ENCODE measurements at places on chromosomes 16 and 17. TPM values are rescaled to one million over a fixed set of nuclear protein-coding genes. Genes with fewer than 3 reads are reported as not detected.
A peak's percentile ranks its signal among the peaks of the same experiment; 100 is the strongest.

Gene SLC5A11
- total RNA-seq = not detected

Gene GLTPD2
- total RNA-seq = not detected

Gene CX3CL1
- total RNA-seq = 6.0 TPM

DNA sequence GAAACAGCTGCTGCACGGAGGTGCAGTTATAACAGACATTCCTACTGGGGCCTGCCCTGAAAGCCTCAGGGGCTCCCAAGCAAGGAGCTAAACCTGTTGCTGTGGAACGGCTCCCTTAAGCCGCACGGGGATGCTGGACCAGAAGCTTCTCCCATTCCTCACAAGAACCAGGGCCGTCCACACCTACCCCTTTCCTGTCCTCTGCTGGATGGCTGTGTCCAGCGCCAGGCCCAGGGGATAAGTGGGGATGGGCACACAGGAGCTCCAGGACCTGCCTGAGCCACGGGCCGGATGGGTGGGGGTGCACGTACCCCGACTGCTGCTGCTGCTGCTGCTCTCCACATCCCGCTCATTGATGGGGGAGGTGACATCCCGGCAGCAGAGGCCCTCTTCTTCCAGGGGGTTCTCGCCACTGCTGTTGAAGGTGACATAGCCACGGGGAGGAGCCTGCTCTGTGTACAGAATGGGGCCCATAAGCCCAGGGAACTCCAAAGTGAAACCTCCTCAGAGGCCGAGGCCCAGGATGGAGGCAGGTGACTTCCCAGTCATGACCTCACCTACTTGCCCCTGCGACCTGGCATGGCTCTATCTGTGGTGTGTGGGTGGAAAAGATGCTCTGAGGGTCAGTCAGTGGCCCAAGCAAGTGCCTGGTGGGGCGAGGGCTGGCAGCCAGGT, 8.6 kb downstream of the NUDT16L1 start:
- peaks cover 10% of the 10 kb centered on the region for H3K36me3 ChIP-seq
- no peak overlapping the region for H3K27ac ChIP-seq
- no peak for DNase-seq
- no peaks in the 10 kb centered on the region for H3K4me1 ChIP-seq

DNA sequence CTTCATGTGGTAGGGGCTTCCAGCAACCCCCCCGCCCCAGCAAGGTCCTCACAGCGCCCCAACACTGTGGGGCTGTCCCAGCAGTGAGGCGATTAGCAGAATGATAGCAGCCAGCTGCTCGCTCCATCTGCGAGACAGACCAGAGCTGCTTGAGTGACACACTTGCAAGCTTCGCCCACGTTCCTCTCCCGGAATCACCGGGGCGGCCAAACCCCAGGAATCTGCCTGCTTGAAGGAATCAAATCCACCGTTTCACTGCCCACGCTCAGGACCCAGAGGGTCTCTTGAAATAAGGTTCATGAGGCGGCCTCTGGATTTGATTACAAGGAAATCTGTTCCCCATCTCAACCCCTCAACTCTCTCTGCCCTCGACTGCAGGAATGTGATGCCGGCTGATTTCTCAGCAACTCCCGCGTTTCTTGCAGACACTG, 356.0 kb downstream of the C16orf95 start:
- DNase-seq = no peak
- H3K4me1 ChIP-seq = peaks cover 55% of the 10 kb centered on the region
- H3K36me3 ChIP-seq = no peaks in the 10 kb centered on the region
- H3K27me3 ChIP-seq = no peaks in the 10 kb centered on the region
- H3K4me3 ChIP-seq = peak overlapping the region; percentile 20

- H3K4me3 ChIP-seq = peak overlapping the region; percentile 94
- peaks cover 6% of the 10 kb centered on the region for H3K36me3 ChIP-seq
- peaks cover 5% of the 10 kb centered on the region for H3K27me3 ChIP-seq
- DNase-seq = no peak
- H3K4me1 ChIP-seq = peaks cover 64% of the 10 kb centered on the region
- H3K27ac ChIP-seq = peak overlapping the region; percentile 5
These were observed 646 bp downstream of the CBX2 start for GRCh38 chr17:79778504-79779083.

Data from neural crest cell (in vitro differentiated cells).